Aorta (tissue), 5 donors: ENCODE measurements at places on chromosomes 1 and 21. TPM values are rescaled to one million over a fixed set of nuclear protein-coding genes. Genes with fewer than 3 reads are reported as not detected.

Gene MAP10
- 0.13 TPM for polyA plus RNA-seq

Gene LRRC53
- not detected for polyA plus RNA-seq

Gene FCGR3A
- 13.9 TPM for polyA plus RNA-seq

Gene COL8A2
- polyA plus RNA-seq: 18.4 TPM

Gene IL20
- polyA plus RNA-seq: not detected

Gene NBPF26
- 12.1 TPM for polyA plus RNA-seq

Gene UBE2G2
- 46.8 TPM for polyA plus RNA-seq

Gene SIM2
- polyA plus RNA-seq: not detected

Gene LRRC39
- 2.0 TPM for polyA plus RNA-seq

Gene MFSD2A
- 0.31 TPM for polyA plus RNA-seq

Gene PEAR1
- polyA plus RNA-seq: 5.6 TPM

Gene DNM3
- polyA plus RNA-seq: 2.6 TPM
